ENCODE measurements at places on chromosomes 6 and 20.

DNA sequence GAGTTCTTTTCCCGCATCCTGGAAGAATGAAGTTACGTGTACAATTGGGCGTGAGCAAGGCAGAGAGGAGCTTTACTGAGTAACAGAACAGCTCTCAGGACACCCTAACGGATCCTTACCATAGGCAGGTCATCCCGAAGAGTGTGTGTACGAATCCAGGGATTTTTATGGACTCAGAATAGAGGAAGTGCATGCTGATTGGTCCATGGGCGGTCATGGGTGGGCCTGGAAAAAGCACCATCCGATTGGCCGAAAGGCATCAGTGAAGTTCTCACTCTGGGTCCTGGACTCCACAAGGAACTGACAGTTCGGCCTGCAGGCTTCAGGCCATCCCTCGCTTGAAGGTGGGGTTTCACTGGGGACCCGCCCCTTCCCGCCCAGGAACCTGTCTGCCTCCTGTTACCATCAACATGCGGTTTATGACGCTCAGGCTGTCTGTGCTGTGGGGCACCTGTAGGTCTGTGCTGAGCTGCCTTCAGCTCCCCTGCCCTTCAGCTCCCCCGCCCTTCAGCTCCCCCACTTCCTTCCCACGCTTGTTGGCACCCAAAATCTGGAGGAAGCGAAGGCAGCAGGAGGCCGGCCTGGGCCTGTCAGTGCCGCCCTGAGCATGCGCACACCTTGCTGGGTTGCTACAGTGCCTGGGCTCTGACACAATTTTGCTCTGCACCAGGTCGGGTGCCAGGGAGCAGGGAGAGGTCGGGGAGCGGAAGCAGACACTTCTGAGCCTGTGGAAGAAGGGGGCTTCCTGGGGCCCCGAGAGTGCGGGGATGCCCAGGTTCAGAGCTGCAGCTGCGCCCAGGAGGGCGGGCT lies 57.9 kb upstream of the MANEA start:
- DNase-seq, result no peak

DNA sequence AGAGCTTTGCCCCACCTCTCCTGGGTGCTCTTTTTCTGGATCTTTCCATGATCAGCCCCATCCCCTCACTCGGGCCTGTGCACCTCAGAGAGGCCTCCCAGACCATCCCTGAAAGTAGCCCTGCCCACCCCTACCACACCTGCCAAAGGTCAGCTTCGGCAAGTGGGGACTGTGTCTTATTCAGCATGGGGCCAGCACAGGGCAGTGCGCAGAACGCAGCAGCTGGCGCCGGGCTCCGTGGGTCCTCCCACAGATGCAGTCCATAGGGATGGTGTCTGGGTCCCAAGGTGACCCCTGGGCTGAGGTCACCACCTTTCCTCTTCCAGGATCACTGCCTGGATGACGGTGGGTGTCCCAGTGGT lies 79.4 kb downstream of the CEBPB start:
- DNase-seq, result no peak

GRCh38 chr6:155287762-155288161 lies 23.9 kb downstream of the CLDN20 start:
- no peak for DNase-seq

- DNase-seq, result no peak
Observed at GRCh38 chr20:47971058-47971791, 185.9 kb upstream of the SULF2 start.

- no peak for DNase-seq
Observed at GRCh38 chr6:35703554-35703953, 14.8 kb upstream of the FKBP5 start.
